Upper lobe of right lung (tissue), 1 donor: ENCODE measurements at places on chromosomes 1 and 21.

DNA sequence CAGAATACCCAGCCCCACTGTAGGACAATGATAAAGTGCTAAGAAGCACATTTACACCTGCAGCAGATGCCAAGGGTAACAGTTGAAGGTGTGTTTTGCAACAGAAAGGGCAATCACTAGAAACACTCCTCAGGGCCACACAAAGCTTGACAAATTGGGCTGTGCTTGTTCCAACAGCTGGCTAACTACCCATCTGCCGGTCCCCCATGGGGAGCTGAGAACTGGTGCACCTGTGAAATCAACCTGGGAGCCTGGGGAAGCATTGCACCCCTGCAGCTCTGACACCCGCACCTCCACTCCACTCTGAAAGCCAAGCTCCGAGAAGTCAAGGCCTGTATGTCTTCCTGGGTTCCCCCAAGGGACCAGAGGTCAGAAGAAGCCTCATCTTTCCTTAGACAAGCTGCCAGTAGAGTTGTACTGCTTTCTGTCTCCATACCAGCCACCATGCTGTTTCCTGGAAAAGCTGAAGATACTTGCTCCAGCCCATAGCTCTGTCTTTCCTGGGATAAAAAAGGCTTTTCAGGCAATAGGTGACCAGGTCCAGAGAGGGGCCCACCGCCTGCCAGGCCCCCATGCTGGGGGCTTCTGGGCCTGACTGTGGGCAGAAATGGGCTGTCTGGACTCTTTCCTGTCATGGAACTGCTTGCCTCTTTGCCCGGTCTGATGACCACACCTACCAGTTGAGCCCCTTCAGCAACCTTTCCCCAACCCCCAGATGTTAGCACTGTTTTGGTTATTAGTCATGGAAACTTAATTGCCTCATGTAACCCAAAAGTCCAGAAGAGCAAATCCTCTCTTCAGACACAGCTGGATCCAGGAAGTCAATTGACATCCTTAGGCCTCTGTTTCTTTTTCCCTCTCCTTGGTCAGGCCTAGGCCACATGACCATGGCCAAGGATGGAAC, 93.6 kb downstream of the KIF14 start:
- H3K4me1 ChIP-seq = peaks cover 3% of the 10 kb centered on the region
- H3K27ac ChIP-seq = no peak overlapping the region
- no peak for DNase-seq
- no peak overlapping the region for H3K4me3 ChIP-seq
- no peaks in the 10 kb centered on the region for H3K27me3 ChIP-seq

DNA sequence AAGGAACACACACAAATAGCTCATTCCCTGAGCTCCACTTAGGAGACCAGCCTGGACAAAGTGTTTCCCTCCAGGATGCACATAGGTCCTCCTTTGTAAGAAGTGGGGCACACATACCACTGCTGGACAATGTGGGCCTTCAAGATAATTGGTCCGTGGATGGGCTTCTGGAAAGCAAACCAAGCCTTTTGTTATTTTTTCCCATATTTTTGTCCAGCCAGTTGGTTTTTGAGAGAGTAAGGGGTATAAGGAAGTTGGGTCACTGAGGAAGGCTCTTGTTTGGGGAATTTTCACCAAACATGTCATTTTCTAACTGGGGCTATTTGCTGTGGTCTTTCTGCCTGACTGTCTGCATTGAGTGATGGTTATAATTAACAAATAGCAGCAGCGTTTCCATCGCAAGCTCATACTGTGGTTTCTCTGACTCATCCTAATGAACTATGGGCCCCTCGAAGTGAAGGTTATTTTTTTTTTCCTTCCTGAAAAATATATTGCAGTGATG, 306.3 kb upstream of the DUSP10 start:
- H3K4me3 ChIP-seq = no peak overlapping the region
- H3K27ac ChIP-seq = no peak overlapping the region
- no peaks in the 10 kb centered on the region for H3K36me3 ChIP-seq
- H3K27me3 ChIP-seq = no peaks in the 10 kb centered on the region
- H3K4me1 ChIP-seq = no peaks in the 10 kb centered on the region

DNA sequence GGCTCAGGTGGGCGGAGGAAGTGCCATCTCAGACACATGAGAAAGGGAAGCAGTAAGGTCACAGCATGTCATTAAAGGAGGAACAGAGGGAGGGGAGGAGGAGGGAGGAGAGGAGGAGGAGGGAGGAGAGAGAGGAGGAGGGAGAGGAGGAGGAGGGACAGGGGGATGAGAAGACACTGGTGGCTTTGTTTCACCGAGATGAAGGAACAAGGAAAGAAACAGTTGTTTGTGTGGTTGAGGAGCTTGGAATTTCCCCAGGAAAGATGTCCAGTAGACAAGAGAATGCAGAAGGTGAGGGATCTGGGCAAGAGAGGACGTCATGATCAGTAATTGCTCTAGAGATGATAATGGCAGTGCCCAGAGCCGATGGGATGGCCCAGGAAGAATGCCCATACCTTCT, 97.7 kb downstream of the AJAP1 start:
- H3K27me3 ChIP-seq = no peaks in the 10 kb centered on the region
- no peaks in the 10 kb centered on the region for H3K36me3 ChIP-seq
- no peak overlapping the region for H3K4me3 ChIP-seq
- DNase-seq = no peak
- H3K27ac ChIP-seq = no peak overlapping the region

- no peaks in the 10 kb centered on the region for H3K4me1 ChIP-seq
- H3K4me3 ChIP-seq = no peak overlapping the region
- H3K27ac ChIP-seq = no peak overlapping the region
Observed at GRCh38 chr21:36803816-36804439, 105.0 kb downstream of the SIM2 start.

DNA sequence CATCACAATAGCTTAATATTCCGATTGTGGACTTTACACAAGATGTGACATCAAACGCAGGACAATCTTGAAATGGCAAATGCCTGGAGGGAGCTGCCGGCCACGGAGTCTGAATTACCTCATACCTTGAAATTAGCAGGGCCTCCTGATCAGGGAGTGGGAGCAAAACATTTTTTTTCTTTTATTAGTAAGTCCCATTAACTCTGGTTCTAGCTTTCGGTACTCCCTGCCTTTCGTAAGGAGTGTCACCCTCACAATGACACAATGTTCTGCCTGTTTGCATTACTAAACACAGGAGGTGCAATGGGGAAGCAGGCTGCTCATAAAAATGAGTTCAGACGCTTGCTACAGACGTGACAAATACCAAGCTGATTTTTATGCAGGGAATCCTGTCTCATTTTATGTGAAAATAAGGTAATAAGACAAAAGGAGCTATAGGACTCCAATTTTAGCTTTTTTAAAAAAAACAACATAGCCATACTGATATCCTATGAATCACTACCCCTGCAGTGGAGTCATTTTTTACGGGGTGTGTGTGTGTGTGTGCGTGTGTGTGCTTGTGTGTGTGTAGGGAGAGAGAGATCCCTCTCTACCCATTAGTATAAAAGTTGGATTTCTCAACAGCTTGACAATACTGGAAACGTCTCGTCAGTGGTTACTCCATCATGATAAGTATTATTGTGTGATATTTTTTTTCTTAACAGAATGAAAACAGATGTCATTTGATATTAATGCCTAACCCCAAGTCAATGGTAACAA, 205.1 kb upstream of the RUNX1 start:
- H3K4me3 ChIP-seq = no peak overlapping the region
- H3K27ac ChIP-seq = no peak overlapping the region
- DNase-seq = no peak

DNA sequence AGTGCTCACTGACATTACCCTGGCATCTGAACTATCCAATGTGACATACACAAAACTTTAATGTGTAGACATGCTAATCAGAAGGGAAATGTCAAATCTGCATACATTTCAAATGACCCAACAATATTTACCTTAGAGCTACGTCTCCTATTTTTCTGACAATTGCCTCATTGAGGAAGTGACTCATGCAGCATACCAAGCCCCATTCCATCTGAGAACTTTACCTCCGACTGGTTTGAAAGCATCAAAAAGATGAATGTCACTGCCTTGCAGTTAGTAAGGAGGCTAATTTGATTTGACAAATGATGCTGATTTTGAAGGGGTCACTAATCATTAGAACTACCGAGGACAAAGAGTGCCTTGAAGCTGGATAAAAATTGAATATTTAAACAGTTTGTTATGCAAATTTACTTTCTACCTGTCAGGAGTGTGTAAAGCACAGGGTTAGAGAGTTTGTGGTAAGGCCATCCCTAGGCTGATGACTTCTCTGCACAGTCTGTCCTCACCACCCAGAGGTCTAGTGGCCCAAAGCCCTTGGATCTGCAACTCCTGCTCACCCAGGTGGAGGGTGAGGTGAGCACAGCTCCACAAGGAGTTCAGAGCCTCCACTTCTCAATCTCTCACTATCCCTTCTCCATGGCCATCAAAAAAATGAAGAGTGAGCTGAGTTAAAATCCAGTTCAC, 500.3 kb upstream of the C1orf87 start:
- H3K27me3 ChIP-seq = no peaks in the 10 kb centered on the region
- H3K4me1 ChIP-seq = no peaks in the 10 kb centered on the region
- no peaks in the 10 kb centered on the region for H3K36me3 ChIP-seq
- no peak for DNase-seq

DNA sequence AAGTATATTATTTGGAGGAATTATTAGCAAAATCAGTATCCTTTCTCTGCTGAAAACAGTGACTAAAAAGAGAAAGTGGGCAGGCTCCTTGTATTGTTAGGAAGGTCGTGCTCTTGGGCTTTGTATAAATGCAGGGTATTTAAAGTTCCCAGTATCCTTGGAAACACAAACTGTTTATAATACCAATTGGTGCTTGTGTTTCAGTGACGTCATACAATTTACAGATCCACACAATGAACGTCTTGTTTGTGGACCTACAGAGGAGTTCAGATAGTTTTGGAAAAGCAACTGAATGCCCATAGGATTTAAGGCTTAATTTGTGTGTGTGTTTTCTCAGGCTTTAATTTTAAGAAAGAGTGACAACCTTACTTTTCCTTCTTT, 168.2 kb downstream of the RASAL2 start:
- H3K27me3 ChIP-seq = no peaks in the 10 kb centered on the region
- H3K27ac ChIP-seq = no peak overlapping the region
- no peak for DNase-seq
- no peak overlapping the region for H3K4me3 ChIP-seq

DNA sequence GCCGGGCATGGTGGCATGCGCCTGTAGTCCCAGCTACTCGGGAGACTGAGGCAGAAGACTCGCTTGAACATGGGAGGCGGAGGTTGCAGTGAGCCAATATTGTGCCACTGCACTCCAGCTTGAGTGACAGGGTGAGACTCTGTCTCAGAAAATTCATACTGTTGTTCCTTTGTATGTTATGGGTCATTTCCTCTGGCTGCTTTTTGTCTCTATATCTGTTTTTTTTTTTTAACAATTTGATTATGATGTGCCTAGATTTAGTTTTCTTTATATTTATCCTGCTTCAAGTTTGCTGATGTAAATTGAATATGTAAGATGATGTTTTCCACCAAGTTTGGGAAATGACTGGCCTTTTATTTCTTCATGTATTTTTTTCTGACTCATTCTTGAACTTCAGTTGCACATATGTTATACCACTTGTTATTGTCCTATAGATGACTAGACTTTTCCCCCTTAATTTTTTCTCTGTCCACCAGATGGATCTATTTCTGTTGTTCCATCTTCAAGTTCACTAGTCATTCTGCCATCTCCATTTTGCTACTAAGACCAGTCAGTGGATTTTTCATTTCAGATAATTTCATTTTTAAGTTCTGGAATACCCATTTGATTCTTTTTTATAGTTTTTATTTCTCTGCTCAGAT, 173.5 kb downstream of the GALNT2 start:
- H3K27ac ChIP-seq = no peak overlapping the region
- DNase-seq = no peak
- H3K4me1 ChIP-seq = no peaks in the 10 kb centered on the region
- H3K27me3 ChIP-seq = no peaks in the 10 kb centered on the region
- peaks cover 31% of the 10 kb centered on the region for H3K36me3 ChIP-seq
- no peak overlapping the region for H3K4me3 ChIP-seq

- H3K36me3 ChIP-seq = no peaks in the 10 kb centered on the region
- no peak for DNase-seq
- no peak overlapping the region for H3K27ac ChIP-seq
Observed at GRCh38 chr1:42914092-42914627, 44.5 kb downstream of the SLC2A1 start.

DNA sequence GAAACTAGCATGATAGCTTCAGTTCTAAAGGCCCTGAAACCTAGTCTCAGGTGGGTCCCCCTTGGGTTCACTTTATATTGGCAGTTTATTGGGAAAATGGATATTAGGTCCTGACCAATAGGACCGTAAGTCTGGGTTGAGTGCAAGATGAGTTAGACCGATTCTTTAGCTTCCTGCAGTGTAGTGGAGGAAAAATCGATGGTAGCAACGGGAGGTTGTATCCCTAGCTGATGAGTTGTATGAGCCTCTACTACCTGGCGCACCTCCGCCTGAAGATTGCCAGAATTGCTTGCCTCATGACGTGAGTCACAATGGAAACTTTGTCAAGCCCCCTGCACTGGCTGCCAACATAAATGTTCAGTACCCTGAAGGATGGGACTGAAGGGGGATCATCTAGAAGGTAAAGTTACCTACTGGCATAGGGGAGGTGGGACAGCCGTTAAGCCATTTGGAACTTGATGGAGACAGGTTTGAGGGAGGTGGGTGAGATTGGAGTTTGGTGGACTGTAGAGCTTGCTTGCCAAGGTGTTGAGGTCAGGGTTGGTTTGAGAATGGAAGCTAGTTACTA, 3.9 kb downstream of the RCC1 start:
- peak overlapping the region; percentile 91 for H3K27ac ChIP-seq
- H3K27me3 ChIP-seq = no peaks in the 10 kb centered on the region
- no peak for DNase-seq

GRCh38 chr1:214514032-214514818, 37.2 kb downstream of the PTPN14 start:
- no peaks in the 10 kb centered on the region for H3K36me3 ChIP-seq
- H3K27me3 ChIP-seq = no peaks in the 10 kb centered on the region
- peaks cover 21% of the 10 kb centered on the region for H3K4me1 ChIP-seq
- no peak overlapping the region for H3K27ac ChIP-seq
- DNase-seq = no peak

DNA sequence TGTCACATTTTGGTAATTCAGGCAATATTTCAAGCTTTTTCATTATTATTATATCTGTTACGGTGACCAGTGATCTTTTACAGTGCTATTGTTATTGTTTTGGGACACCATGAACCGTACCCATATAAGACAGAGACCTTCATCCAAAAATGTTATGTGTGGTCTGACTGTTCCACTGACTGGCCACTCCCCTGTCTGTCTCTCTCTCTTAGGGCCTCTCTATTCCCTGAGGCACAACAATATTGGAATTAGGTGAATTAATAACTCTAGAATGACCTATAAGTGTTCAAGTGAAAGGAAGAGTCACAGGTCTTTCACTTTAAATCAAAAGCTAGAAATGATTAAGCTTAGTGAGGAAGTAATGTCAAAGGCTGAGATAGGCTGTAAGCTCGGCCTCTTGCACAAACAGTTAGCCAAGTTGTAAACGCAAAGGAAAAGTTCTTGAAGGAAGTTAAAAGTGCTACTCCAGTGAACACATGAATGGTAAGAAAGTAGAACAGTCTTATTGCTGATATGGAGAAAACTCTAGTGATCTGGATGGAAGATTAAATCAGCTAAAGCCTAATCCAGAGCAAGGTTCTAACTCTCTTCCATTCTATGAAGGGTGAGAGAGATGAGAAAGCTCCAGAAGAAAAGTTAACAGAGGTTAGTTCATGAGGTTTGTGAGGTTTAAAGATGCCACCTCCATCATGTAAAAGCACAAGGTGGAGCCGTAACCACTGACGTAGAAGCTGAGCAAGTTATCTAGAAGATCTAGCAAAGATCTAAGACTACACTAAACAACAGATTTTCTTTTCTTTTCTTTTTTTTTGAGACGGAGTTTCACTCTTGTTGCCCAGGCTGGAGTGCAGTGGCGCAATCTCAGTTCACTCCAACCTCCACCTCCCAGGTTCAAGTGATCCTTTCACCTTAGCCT, 19.7 kb upstream of the DIPK1A start:
- H3K36me3 ChIP-seq = no peaks in the 10 kb centered on the region
- H3K4me1 ChIP-seq = peaks cover 10% of the 10 kb centered on the region
- peak overlapping the region; percentile 63 for H3K27ac ChIP-seq
